ENCODE measurements at places on chromosomes 3 and 15.

- DNase-seq: no peak
Observed at GRCh38 chr3:45965653-45966052, 22.4 kb downstream of the CXCR6 start.

DNA sequence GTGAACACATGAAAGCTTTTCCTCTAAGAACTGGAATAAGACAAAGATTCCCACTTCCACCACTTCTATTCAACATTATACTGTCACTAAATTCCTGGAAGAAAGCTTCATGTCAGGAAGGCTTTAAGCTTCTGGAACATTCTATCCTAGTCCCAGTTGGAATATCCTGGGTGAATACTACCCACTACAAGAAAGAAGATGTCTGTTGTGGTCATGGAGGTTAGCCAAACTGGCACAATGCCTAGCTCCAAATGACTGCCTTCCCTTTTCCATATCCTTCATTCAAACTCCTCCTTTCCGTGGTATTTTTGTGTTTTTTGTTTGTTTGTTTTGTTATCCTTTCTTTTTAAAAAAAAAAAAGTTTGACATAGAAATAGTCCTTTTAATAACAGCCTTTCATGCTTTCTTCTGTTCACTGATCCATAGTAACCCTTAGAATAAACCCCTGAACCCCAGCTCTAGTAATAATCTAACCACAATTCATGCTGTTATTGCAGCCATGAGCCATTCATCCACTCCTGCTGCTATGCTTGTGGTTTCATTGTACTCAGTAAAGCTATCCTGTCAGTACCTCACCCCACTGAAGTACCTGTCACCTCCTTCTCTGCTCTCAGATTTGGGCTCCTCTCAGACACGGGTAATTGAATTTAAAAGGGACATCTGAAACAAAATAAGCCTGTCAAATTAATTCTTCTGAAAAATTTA lies 447.5 kb downstream of the IGSF11 start:
- DNase-seq: no peak

DNA sequence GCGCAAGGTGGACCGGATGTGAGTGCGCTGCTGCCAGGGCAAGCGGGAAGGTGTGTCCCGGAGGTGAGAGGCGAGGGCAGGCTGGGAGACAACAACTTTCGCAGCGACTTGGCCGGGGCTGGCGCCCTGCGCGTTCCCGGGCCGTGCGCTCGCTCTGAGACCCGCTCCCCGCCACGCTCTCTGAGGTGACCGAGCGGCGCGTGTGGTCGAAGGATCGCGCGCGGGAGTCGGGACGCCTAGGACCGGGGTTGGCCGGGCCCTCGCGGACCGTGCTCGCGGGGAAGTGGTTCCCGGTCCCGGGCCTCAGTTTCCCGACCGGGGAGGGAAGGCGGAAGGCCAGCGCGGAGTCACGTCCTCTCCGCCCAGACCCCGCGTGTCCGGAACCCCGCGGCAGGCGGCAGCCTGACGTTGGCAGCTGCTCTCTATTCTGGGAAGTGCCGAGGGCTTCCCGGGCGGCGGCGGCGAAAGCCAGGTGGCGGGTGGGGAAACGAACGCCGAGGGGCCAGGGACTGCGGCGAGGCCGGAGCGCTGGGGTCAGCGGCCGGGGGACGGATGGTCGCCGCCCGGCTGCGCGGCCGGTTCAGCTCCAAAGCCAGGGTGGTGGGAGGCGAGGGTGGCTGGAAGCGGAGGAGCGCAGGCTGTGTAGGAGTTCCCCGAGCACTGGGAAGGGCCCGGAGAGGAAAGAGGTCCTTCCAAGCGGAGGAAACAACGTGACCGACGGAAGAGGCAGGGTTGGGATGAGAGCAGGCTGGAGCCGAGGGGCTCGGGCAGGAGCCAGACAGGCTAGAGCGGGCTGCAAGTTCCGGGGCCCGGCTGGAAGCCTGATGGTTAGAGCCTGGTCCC lies 1.0 kb upstream of the IGF2BP2 start:
- DNase-seq: no peak

- DNase-seq: no peak
Observed at GRCh38 chr15:38554354-38554753, 10.3 kb downstream of the RASGRP1 start.

DNA sequence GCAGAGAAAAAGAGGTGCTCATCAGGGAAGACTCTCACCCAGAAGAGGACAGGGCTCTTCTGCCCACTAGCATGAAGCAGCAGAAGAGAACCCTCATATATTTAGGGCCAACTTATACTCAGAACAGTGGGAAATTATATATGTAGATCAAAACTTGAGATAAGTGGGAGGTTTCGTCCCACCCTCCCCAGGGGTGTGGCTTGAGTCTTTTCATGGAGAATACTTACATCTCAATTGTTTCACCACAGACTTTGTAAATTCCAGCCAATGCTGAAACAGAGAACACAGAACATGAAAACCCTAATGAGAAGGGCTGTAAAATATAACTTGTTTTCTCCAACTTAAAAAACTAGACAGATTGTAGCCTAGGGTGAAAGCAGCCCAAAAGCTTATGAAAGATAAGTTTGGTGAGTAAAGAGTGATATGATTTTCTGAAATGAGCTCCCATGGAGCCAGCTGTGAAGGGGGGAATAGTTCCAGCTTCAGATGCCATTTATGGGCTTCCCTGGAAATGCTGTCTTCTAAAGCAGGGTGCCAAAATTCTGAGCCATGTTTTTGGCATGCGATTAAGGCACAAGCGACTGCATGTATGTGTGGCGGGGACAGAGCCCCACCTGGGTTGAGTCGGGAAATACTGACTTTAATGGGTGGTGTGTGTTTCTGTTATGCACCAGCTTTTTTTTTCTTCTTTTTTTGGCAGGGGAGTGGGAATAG lies 92.9 kb downstream of the WDR76 start:
- DNase-seq: peak; percentile 47

GRCh38 chr3:138097192-138098172 lies 17.9 kb downstream of the DZIP1L start:
- no peak for DNase-seq

GRCh38 chr3:128410669-128411573 lies 55.8 kb downstream of the DNAJB8 start:
- DNase-seq: no peak

DNA sequence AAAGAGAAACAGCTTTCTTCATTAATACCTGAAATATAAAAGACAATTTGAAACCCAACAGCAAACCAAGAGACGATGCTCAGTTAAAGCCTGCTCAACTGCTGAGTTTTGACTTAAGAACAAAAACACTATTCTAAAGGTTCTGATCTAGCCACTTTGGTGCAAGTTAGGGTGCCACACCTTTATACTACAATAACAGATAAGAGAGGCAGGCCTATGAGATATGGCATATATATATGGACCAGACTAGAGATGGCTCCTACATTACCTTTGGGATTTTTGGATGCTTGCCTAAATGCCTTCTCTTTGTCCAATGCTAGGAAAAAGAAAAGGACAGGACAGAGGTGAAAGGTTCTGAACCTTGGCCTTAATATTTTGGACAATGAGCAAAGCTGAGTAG lies 68.6 kb downstream of the INO80 start:
- no peak for DNase-seq

GRCh38 chr15:31313223-31313622 lies 13.4 kb upstream of the KLF13 start:
- DNase-seq: no peak

DNA sequence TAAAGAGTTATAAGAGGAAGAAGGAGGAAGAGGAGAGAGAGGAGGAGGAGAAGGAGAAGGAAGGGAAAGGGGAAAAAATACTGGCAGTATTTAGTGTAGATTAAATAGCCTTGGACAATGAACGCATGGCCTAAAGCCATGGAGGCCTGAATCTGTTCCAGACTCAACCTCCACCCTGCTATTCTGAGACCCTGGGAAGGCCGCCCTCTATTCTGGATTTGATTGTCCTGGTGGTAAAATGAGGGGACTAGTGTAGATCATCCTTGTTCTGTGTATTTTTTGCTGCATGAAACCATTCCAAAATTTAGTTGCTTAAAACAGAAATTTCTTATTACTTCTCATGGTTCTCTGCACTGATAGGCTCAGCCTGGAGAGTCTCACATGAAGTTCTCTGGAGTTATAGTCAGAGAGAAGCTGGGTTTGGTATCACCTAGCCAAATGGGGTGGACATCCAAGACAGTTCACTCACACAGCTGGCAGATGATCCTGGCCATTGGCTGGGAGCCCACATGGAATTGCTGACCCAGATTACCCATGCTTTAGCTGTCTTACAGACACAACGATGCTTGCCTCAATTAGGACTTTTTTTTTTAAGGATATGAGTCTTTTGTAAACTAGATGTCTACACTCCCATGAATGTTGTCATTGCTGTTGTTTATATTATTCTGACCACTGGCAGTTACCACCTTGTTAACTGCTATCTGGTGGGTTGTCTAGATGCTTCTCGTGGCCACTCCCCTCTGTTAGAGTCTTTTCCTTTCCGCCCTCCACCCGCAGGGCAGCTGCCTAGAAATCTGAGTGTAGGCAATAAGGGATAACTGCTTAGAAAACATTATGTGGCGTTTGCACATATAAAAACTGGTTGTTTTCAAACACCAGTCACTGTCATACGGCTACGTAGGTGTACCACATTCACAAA lies 149.9 kb downstream of the SST start:
- DNase-seq: no peak

GRCh38 chr3:39127908-39128304 lies 20.4 kb downstream of the TTC21A start:
- no peak for DNase-seq

DNA sequence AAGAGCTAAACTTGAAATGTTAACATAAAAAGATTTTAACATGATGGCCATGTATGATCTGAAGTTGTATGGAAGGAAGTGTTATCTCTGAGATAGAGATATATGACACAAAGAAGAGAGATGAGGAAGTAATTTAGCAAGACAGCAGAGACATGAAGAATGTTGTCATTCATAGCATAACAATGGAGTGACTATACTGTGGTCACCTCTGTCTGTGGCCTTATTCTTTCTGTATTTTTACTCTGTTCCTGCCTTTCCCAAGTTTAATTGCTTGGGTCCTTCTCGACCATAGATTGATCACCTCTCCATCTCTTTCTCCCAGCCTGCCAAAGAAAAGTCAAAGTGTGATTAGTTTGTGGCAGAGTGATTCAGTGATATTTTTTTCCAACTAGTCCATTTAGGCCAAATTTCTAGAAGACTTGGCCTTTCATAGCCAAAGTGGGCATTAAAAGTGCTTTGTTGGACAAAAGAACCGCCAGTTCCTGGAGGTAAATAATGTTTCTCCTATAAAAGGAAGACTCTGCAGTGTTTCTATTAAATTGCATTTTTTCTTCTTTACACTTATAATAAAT lies 711.9 kb downstream of the CADM2 start:
- no peak for DNase-seq

Data from NCI-H446 (cell line).